CD4-positive, alpha-beta T cell treated with Interleukin-17A for 4 hours (primary cell): ENCODE measurements at places on chromosomes 5 and 9.
A peak's percentile ranks its signal among the peaks of the same experiment; 100 is the strongest.

DNA sequence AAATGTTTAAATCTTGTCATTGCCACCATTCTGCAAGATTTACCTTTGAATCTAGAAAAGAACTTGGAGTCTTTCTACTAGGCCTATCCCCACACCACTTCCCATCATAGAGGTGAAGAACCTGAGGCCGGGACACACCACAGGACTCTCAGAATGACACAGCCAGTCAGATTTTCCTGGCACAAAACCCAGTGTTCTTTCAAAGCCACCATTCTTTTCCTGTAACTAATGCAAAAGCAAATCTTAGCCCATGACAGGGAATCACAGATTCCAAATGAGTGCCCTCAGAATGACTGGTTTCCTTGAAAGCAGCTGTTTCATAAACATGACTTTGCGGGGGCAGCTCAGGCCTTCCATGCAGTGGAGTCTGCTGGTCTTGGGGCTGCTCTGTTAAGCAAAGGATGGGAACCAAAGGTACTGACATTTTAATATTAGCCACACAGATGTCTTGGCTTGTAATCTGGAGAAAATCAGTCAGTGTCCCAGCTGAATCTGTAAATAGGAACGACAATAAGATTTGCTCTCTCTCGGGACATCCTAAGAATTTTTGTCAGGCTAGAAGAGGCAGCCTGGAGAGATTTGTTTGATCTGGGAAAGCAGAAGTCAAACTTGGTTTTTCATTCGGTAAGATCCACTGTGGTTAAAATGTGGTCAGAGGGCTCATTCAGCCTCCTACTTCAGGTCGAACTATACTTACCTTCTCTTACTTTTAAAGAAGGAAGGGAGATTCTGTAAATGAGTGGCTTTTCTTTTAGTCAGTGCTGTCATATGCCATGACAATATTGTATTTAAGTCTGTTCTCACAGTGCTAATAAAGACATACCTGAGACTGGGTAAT, 115.1 kb downstream of the PALM2AKAP2 start:
- no peak for DNase-seq

DNA sequence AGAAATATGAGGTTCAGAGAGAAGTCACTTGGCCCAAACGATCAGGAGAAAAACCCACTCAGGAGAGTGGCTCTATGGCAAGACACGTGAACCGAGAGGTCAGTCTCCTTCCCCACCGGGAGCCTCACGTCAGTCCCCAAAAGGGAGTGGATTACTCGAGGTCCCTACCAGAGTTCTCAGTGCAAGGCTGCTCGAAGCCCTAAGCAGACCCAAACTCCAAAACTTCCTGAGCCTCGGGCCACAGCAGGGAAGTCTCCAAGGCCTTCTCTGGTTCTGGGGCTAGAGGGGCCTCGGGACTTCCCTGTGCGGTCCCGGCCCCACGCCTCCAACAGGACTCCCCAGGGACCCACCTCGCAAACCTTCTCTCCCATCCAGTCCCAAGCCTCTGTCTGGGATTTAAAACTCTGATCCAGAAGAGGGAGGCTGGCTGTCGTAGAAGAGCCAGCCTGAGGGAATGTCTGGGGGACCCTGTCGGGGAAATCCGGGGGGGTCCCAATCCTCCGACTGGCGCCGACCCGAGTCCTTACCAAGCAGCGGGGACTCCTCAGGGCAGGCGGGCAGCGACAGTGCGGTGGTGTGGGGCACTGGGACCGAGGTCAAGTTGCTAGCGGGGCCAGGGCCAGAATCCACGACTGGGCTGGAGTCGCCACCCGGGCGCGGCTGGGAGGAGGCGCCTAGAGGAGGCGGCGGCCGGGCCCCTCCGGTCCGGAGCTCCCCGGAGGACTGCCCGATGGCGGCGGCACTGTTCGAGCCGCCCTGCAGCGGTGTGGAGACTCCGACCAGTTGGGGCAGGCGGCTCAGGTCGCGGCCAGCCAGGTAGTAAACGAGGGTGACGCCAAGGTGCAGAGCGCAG, 679 bp downstream of the B4GALT1 start:
- no peak for DNase-seq

GRCh38 chr9:115665519-115665918, 488.1 kb upstream of the PAPPA start:
- no peak for DNase-seq

GRCh38 chr9:119094086-119094485, 275.1 kb downstream of the BRINP1 start:
- no peak for DNase-seq

DNA sequence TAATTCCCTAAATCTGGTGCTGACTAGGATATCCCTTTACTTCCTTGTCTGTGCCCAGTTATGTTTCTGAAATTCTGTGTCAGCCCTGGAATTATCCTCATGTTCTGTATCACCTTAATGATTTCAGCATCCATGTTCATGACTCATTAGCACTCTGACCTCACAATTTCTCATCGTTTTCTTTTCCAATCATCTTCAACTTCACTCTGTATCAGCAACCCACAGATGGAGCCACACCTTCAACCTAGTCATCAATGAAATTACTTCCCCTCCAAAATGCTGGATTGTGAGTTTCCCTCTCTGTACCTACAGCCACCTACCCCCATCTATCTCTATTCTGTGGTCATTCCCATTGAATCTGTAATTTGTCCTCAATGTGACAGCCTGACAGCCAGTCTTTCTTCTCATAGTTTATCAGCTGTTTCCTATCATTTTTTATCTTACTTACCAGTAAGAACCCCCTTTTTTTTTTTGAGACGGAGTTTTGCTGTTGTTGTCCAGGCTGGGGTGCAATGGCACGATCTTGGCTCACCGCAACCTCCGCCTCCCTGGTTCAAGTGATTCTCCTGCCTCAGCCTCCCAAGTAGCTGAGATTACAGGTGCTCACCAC, 3.1 kb upstream of the IL6ST start:
- DNase-seq = no peak

DNA sequence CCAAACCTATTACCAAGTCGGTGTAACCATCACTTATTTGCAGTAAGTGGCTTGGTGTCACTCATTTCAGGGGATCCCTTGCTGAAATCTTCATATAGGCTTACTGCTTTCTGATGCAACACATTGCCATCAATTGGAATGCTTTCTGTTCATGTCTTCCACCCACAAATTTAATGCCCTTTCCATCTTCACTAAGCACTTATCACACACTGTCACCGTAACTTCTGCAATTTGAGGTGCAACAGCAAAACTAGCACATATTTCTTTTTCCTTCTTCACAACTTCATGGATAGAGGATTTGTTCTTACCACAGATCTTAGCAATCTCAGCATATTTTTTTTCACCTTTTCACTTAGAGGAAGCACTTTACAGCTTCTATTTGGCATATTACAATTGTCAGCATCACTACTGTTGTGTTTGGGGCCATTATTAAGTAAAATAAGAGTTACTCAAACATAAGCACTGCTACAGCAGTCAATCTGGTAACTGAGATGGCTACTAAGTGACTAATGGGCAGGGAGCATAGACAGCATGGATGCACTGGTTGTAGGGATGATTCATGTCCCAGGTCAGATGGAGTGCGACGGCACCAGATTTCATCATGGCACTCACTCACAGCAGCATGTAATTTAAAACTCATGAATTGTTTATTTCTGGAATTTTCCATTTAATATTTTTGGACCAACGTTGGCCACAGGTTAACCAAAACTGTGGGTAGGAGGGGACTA, 70.1 kb downstream of the PIP5K1B start:
- no peak for DNase-seq

- no peak for DNase-seq
Measured at GRCh38 chr9:3337515-3338225, 188.1 kb downstream of the RFX3 start.

DNA sequence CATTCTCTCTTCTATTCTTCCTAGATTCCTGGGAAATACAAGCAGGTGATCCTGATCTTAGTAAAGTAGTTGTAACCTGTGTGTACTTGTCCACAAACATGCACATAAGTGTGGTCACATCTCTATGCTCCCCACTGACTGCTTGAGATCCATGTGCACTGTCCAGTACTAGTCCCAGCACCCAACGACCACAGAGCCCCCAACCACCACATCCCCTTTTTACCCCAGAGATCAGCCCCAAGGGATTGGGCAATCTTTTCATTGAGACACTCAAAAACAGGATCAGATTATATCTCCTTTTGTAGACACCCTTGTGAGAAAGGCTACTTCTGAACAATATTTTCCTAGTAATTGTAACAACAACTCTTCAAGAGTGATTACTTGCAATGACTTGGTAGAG, 240.6 kb downstream of the ACTL7B start:
- no peak for DNase-seq

- no peak for DNase-seq
Measured at GRCh38 chr5:146540414-146540813, 24.4 kb upstream of the GPR151 start.

DNA sequence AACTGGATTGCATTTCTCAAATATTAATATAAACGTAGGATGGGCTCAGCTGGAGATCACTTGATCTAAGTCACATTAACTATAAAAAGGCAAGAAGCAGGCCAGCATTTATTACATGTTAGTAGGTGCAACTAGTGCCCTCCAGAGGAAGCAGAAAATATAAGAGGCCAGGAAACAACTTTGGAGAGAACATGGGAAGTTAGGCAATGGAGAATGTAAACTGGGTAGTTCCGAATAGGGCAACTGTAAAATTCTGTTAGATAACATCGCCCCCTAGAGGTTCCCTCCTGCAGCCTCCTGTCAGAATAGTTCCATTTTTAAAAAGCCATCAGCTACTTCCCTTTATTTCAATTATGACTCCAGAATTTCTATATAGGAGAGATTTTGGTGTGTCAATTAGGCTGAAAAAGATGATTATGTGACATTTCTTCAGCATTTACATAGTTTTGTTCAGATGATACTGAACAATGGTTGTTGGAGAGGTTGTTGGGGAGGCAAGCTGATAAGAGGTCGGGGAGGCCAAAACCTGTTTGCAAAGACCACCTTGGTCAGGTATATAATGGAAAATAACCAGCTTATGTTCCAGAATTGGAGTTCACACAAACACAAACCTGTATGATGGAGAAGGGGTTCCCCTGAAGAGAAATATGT, 22.4 kb downstream of the CCL28 start:
- peak; percentile 59 for DNase-seq

- DNase-seq = no peak
Measured at GRCh38 chr5:60668686-60669304, 31.2 kb downstream of the DEPDC1B start.

GRCh38 chr9:22682961-22683699, 236.5 kb downstream of the DMRTA1 start:
- DNase-seq = no peak

GRCh38 chr5:74205767-74206578, 434.6 kb downstream of the ENC1 start:
- no peak for DNase-seq

- DNase-seq = no peak
Measured at GRCh38 chr5:155726267-155726666, 600.7 kb upstream of the SGCD start.

- DNase-seq = no peak
Measured at GRCh38 chr5:180135128-180135955, 63.8 kb upstream of the RNF130 start.

DNA sequence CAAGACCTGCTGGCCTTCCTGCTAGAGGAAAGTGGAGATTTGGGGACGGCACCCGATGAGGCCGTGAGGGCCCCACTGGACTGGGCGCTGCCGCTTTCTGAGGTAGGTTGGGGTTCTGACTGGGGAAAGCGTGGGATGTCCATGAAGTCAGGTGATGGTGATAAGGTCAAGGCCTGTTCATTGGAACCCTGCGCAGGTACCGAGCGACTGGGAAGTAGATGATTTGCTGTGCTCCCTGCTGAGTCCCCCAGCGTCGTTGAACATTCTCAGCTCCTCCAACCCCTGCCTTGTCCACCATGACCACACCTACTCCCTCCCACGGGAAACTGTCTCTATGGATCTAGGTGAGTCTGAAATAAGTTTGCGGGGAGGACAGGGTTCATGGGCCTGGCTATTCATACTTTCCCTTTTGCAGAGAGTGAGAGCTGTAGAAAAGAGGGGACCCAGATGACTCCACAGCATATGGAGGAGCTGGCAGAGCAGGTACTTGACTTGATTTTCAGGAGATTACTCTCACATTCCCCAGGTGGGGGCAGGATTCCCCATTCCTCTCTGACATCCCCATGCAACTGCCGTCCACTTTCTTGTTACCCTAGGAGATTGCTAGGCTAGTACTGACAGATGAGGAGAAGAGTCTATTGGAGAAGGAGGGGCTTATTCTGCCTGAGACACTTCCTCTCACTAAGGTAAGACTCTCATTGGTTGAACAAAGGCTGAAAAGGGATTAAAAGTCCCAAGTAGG, 505 bp downstream of the CREB3 start:
- DNase-seq = peak; percentile 11

GRCh38 chr5:55691265-55692105, 20.6 kb downstream of the SLC38A9 start:
- no peak for DNase-seq

- DNase-seq = no peak
Measured at GRCh38 chr5:159906943-159907342, 9.3 kb upstream of the ADRA1B start.

GRCh38 chr9:90629991-90630390, 12.6 kb downstream of the DIRAS2 start:
- no peak for DNase-seq

- DNase-seq = no peak
Measured at GRCh38 chr5:74127381-74128320, 501.7 kb downstream of the ARHGEF28 start.

- DNase-seq = no peak
Measured at GRCh38 chr9:98504298-98505282, 204.1 kb downstream of the GABBR2 start.

DNA sequence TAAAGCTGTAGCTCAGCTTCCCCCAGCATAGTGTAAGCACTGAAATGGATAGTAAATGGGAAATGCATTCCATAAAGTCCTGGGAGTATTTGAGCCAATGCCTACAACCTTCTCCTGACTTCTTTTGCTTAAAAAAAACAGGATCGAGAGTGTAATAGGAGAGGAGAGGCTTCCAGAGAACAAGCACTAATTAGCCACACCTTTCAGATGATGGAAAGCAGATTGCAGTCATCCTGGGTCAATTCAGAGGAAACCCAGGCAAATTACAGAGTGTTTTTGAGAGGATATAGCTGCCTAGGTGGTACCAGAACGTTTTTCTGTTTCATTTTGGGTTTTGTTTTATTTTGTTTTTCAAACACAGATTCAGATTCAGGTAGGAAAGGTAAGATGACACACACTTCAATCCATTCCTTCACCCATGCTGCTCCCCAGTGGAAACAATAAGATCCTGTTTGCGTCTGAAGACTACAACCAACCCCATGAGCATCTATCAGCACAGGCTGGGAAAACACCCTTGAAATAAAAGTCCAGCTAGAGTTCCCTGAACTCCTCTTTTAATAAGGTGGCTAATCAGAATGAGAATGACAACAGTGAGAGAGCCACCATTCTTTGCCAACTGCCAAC, 95.6 kb downstream of the RFK start:
- DNase-seq = no peak

DNA sequence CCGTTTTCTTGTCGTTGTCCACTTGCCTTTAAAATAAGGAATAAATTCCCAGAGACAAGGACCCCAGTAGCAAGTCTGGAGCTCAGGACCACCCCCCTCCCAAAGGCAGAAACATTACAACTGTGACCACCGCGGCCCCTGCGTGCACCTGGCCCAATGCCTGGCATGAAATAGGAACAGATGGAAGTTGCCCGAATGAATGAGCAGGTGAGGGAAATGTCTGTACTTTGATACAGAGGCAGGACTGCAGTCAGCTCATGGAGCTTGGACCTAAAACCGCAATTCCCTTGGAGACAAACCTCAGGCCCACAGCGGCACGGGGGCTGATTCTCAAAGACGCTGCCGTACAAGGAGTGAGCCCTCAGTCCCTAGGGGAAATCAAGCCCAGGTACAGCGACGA, 55.3 kb upstream of the SARDH start:
- no peak for DNase-seq
